ENCODE measurements at places on chromosomes 7 and 10.

DNA sequence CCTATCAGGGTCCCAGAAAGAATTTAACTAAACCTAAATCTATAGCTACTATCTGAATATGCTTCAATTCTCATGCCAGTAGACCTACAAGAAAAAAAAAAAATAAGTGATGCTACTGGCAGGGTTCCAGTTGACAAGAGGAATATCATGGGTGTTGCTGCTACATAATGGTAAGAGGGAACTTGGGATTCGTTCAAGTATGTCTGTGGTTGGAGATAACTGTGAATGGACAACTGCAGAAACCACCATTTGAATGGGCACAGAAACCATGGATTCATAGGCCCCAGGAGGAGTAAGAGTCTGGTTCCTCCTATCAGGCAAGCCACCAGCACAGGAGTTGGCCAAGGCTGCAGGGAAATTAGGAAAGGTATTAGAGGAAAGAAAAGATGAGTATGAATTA is 287.6 kb upstream of the HGF start:
- DNase-seq: no peak

- no peak for DNase-seq
Observed at GRCh38 chr10:94626476-94626875, 57.1 kb upstream of the CYP2C18 start.

DNA sequence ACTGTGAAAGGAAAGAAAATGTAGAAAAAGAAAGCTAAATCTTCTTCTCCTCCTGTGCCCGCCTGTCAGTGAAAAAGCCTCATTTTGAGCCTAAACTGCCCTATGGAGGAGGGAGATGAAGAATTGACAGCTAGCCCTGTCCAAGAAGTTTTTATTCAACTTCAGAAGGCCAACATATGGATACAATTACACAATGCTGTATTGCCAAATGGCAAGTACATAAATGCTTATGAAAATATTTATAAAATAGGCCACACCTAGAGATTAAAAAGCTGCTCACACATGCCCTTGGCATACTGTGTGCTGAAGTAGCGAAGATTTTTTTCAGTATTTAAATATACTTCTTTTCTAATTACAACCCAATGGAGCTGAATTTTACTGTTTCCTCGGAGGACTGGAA is 65.1 kb upstream of the NEBL start:
- DNase-seq: no peak

GRCh38 chr10:58746474-58747185 is 234.0 kb downstream of the BICC1 start:
- no peak for DNase-seq

GRCh38 chr10:16809074-16809718 is 8.0 kb downstream of the RSU1 start:
- no peak for DNase-seq

DNA sequence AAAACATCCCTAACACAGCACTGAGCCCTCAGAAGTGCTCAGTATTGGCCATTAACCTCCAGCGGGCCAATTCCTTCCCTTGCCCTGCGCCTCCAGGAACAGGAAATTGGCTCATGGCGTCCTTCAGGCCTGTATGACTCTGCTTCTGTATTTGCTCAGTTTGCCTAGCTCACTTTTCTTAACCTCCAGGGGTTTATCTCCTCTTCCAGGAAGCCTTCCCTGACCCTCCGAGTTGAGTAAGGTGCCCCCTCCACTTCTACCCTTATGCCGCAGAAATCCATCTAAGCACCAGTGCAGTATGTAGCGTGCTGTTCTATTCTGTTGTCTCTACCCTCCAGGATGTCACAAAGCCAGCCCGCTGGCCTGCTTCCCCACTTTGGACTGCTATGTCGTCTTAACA is 1.1 kb upstream of the SFXN4 start:
- DNase-seq: no peak

DNA sequence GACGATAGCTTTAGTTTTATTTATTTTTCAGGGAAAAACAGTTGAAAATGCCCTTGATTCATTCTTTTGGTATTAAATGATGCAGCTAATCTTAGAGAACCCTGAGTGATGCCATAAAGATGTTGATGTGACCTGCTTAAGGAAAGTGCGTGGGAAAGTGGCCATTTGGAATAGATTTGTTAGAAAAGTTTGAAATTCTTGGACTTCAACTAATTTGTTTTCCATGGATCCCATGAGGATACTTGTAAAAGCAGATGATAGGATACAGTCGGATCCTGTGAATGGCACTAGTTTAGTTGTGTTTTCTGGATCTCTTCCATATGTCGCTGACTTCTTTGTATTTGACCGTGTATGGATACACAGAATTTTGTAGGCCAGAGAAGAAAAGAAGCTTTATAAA is 69.0 kb downstream of the SEPTIN7 start:
- DNase-seq: no peak

DNA sequence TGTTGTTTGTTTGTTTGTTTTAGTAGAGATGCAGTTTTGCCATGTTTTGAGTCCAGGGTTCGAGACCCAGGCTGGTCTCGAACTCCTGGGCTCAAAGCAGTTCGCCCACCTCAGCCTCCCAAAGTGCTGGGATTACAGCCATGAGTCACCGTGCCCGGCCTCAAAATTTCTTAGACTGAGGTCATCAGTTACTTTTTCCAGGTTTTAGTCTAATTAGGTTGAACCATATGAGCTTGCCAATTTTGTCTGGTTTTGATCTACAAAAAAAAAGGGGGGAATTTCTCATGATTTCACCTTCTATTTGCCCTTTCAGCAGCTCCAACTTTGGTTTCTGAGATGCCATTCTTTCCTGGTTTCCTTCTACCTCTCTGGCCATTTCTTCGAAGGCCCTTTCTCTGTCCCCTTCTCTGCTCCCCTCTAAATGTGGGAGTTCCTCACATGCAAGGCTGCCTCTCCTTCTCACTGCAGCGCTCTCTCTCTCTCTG is 5.5 kb downstream of the CUEDC2 start:
- no peak for DNase-seq

DNA sequence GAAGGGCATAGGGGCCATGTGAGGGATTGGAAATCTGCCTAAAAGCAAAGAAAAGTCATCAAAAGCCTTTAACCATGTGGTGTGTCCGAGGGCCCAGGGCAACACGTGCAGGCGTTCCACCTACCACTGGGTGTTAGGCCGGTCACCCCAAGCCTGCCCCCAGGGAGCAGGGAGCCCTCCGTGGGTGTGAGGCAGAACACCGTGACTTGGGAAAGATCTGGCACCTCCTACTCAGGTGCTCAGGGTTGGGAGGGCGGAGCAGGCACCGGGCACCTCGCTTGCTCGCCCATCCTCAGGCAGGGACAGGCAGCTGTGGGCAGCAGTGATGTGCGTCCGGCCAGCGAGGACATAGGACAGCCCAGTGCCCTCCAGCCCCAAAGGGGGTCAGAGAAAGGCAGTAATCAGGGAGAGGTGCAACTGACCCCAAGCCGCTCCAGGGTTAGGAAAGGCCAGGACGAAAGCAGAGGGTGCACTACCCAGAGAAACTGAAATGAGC is 80.7 kb upstream of the CHST15 start:
- DNase-seq: no peak

DNA sequence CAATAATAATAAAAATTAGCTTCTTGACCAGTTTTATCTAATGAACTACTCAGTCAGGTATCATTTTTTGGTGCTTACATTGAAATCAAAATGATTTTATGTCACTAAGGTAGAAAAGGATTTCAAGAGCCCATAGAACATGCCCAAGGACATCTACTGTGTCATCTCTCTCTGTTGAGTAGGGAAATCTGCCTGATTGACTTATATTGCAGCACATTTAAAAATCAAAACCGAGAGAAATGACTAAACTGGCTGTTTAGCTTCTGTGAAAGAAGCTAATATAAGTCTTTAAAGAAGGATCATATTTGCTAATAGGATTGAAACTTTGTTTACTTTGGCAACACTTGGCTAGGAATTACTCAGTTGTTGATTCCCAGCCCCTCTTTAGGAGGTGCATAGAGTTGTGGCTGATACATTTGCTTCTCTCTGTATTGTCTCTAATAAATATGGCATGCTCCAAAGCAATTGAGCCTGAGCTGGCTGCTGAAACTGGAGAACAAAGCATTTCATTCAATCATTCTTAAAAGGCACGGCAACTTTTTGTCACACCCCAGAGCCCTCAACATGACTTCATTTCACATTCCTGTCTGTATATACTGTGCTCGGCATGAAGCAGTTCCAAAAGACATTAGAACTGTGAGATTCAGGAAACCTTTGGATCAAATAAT is 1096.9 kb upstream of the POT1 start:
- no peak for DNase-seq

GRCh38 chr7:40808378-40808942 is 673.7 kb downstream of the SUGCT start:
- DNase-seq: no peak

GRCh38 chr10:132448248-132448731 is 51.3 kb downstream of the PWWP2B start:
- DNase-seq: no peak

- DNase-seq: no peak
Observed at GRCh38 chr10:14761372-14761771, 13.3 kb downstream of the FAM107B start.

DNA sequence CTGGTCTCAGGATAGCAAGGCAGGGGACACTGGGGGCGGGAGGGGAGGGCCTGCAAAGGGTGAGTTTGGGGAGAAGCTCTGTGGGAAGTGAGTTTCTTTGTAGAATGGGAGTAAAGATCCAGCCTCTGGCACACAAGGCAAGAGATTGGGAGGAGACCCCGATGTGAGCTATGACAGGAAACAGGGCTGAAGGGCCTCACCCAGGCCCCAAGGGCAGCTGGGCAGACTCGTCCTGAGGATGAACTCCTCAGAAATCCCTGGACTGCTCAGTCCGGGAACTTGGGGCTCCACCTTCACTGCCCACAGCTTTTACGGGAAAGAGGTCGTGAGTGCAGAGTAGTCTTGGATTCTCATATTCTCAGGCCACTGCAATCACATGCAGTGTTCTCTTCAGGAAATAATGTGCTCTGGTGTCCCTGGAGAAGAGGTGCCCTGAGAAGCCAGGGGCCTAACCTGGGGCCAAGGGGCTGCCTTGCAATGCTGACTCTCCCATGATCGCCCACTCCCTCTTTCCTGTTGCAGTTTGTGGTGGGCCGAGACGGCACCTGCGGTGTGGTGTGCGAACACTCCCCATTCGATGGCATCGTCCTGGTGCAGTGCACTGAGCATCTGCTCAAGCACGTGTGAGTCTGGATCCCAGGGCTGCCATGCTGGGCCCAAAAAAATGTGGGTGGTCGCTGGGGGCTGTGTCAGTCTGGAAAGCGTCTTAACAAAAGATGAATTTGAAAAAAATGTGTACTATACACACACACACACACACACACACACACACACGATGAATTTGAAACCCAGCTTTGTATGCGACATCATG is 31.3 kb upstream of the C10orf53 start:
- DNase-seq: no peak

DNA sequence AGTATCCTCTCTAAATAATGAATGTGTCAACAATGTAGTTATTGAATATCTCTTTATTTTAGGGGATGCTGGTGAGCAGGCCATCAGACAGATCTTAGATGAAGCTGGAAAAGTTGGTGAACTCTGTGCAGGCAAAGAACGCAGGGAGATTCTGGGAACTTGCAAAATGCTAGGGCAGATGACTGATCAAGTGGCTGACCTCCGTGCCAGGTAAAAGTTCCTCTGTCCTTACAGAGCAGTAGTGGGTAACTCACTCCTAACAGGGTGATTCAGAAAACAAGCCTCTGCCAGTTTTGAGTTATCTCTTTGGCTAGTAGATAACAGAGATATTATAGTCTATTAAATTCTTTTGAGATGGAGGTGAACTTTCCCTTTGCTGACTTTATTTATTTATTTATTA is 67.3 kb downstream of the AP3M1 start:
- DNase-seq: no peak

GRCh38 chr7:138186951-138187351 is 110.7 kb downstream of the AKR1D1 start:
- DNase-seq: no peak

GRCh38 chr10:113056441-113057021 is 106.5 kb downstream of the TCF7L2 start:
- no peak for DNase-seq

GRCh38 chr10:35327790-35328403 is 8.4 kb upstream of the CCNY start:
- no peak for DNase-seq

DNA sequence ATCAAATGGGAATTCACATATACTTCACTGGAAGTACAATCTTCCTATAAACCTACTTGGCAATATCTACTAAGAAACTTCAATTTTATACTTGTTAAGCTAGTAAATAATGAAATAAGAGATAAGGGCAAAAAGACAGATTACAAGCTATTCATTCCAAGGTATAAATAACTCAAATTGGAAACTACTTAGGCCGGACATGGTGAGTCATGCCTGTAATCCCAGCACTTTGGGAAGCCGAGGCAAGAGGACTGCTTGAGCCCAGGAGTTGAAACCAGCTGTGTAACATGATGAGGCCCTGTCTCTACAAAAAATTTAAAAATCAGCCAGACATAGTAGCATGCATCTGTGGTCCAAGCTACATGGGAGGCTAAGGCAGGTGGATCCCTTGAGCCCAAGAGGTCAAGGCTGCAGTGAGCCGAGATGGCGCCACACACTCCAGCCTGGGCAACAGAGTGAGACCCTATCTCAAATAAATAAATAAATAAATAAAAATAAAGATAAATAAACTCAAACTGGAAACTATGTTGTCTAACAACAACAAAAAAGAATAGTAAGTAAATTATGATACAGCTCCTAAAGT is 37.6 kb downstream of the ARHGAP21 start:
- no peak for DNase-seq

DNA sequence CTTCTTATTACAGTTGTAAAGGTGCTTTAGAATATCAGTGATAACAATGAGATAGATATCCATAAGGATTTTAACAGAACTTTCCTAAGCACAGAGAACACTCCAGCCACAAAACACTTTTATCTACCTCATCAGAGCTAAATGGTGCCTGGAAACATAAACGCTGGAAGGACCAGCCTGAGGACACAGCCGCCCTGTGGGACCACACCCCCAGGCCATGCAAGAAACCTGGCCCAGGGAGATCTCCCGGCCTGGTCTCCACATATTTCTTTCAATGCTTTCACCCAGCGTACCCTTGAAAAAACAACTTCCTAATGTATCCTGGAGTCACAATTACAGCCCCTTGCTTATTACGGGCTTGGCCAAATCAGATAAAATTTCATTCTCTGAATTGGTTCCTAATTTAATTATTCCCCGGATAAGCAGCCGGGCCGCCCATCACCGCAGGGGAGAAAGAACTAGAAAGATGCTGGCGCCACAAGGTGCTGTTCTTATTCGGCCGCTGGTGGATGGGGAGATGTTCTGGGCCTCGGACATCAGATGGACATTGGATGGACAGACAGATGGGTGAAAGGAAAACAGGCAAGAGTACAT is 11.8 kb downstream of the CHST15 start:
- DNase-seq: no peak

- no peak for DNase-seq
Observed at GRCh38 chr10:26378861-26379294, 59.3 kb upstream of the APBB1IP start.

Data from NCI-H1694 (cell line).